ENCODE measurements at places on chromosomes 7 and 10. TPM values are rescaled to one million over a fixed set of nuclear protein-coding genes. Genes with fewer than 3 reads are reported as not detected.

Gene PAPOLB
- not detected for total RNA-seq

DNA sequence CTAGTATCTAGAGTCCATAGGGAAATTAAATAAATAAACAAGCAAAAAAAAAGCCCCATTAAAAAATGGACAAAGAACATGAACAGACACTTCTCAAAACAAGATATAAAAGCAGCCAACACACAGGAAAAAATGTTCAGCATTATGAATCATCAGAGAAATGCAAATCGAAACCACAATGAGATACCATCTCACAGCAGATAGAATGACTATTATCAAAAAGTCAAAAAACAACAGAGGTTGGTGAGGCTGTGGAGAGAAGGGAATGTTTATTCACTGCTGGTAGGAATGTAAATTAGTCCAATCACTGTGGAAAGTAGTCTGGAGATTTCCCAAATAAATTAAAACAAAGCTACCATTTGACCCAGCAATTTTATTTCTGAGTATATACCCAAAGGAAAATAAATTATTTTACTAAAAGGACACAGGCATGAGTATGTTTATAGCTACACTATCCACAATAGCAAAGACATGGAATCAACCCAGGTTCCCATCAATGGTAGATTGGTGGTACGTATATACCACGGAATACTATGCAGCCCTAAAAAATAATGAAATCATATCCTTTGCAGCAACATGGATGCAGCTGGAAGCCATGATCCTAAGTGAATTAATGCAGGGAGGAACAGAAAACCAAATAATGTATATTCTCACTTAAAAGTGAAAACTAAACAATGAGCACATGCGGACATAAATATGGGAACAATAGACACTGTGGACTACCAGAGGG lies 366.5 kb upstream of the SEMA3C start:
- no peak for DNase-seq
- H3K27me3 ChIP-seq: no peaks in the 10 kb centered on the region
- H3K4me3 ChIP-seq: no peak overlapping the region
- H3K4me1 ChIP-seq: peaks cover 4% of the 10 kb centered on the region

Gene OR2A42
- total RNA-seq: not detected

Gene GBX1
- total RNA-seq: not detected

Gene SFTPA2
- total RNA-seq: not detected

DNA sequence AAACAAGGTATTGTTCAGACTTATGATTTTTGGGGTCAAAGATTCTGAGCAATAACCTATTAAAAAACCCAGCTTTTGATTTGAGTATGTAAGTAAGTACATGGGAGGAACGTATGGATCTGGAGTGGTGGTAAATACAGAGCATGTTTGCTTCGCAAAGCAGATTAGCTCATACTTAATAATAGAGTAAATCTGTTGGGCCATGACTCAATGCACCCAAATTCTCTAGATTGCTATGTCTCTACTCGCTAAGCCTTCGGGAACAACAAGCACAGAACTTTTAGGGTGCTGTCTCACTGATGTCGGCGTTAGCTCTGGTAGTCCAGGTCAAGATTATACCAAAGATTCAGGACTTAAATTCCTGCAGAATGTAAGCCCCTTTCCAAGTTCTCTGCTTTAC lies 807 bp upstream of the MINPP1 start:
- H3K4me1 ChIP-seq: peaks cover 30% of the 10 kb centered on the region
- H3K4me3 ChIP-seq: peak overlapping the region; percentile 84
- H3K36me3 ChIP-seq: peaks cover 5% of the 10 kb centered on the region

Gene UBTD1
- 0.50 TPM for total RNA-seq

- H3K27me3 ChIP-seq: no peaks in the 10 kb centered on the region
- H3K4me1 ChIP-seq: peaks cover 12% of the 10 kb centered on the region
- no peaks in the 10 kb centered on the region for H3K36me3 ChIP-seq
- no peak overlapping the region for H3K4me3 ChIP-seq
- no peak for DNase-seq
These were observed 766.4 kb downstream of the GRID1 start for GRCh38 chr10:85600026-85600743.

GRCh38 chr10:63553031-63553430 lies 31.8 kb downstream of the REEP3 start:
- DNase-seq: no peak
- no peaks in the 10 kb centered on the region for H3K27me3 ChIP-seq
- peaks cover 6% of the 10 kb centered on the region for H3K36me3 ChIP-seq
- H3K4me1 ChIP-seq: peaks cover 25% of the 10 kb centered on the region
- H3K4me3 ChIP-seq: no peak overlapping the region

- H3K4me3 ChIP-seq: no peak overlapping the region
- H3K36me3 ChIP-seq: no peaks in the 10 kb centered on the region
- H3K27ac ChIP-seq: no peak overlapping the region
- no peaks in the 10 kb centered on the region for H3K4me1 ChIP-seq
These were observed 170.9 kb downstream of the POLR1F start for GRCh38 chr7:19537942-19538401.

DNA sequence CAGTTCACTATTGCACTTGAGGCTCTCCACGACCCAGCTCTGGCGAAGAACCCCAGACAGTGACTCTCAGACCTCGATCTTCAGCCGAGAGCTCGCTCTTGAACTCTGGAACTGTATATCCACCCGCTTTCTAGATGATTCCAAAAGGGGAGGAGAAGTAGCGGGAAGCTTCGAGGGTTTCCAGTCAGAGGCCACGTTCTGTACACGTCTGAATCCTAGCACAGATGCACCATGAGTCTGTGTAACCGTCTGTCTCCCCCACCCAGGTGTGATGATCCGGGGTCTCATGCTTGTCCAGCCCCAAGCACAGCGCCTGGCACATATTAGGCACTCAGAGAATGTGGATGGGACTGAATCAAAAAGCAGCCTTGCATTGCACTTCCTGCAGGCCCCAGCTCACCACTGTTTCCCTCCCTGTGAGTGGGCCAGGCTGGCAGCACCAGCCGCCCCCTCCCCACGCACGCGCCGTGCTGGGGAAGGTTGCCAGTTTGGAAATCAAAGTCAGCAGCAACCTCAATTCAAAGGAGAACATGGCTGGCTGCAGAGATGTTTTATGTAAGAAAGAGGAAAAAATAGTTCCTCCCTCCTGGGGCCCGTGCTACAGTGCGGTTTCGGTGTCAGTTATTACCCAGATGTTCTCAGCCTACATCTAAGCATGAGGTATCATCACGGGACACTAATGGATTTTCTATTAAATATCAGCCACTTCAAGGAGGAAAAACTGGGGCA lies 5.7 kb downstream of the GRID2IP start:
- DNase-seq: no peak
- no peaks in the 10 kb centered on the region for H3K36me3 ChIP-seq
- no peak overlapping the region for H3K27ac ChIP-seq
- peaks cover 8% of the 10 kb centered on the region for H3K4me1 ChIP-seq

DNA sequence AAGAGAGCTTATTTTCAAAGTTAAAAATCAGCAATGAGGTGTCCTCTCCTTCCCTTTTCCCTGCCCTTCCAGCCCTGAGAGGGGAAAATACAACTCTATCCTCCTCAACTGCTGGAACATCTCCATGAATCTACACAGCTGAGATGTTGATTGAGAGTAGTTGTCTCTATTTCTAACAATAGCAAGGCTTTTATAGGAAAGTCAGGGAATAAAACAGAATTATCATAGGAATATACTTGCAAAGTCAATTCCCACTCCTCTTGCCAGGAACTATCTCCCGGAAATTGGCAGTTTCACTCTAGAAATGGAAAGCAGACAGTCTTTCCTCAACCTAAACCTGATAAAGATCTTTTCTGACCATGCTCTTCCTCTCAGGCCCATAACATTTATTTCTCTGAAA lies 8.8 kb downstream of the HGF start:
- no peak for DNase-seq
- no peak overlapping the region for H3K27ac ChIP-seq
- no peak overlapping the region for H3K4me3 ChIP-seq
- no peaks in the 10 kb centered on the region for H3K36me3 ChIP-seq
- no peaks in the 10 kb centered on the region for H3K27me3 ChIP-seq
- no peaks in the 10 kb centered on the region for H3K4me1 ChIP-seq

Measured in activated CD4-positive, alpha-beta T cell treated with anti-CD3 and anti-CD28 coated beads, Interleukin-2, amount 10 ng/mL, durations not matched to agents 7 days and 5 days (primary cell).